Cortex of kidney (tissue), 1 donor: ENCODE measurements at places on chromosomes 3 and 15.

DNA sequence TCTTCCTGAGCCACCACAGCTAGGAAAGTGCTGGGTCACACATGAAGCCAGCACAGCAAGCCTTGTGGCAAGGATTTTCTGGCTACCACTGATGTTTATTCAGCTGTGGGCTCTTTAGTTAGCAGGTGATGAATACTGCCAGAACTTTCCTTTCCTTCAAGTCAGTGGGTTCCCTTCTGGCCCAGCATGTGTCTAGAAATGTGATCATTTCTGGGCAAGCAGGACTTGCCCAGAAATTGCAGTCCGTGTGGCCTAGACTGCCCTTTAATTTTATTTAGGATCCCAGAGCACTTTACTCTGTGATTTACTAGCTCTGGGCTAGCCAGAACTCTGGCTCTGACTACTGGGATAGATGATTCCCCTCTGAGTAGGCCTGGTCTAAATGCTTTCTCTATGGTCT, 397.5 kb downstream of the ZIC4 start:
- DNase-seq: no peak

DNA sequence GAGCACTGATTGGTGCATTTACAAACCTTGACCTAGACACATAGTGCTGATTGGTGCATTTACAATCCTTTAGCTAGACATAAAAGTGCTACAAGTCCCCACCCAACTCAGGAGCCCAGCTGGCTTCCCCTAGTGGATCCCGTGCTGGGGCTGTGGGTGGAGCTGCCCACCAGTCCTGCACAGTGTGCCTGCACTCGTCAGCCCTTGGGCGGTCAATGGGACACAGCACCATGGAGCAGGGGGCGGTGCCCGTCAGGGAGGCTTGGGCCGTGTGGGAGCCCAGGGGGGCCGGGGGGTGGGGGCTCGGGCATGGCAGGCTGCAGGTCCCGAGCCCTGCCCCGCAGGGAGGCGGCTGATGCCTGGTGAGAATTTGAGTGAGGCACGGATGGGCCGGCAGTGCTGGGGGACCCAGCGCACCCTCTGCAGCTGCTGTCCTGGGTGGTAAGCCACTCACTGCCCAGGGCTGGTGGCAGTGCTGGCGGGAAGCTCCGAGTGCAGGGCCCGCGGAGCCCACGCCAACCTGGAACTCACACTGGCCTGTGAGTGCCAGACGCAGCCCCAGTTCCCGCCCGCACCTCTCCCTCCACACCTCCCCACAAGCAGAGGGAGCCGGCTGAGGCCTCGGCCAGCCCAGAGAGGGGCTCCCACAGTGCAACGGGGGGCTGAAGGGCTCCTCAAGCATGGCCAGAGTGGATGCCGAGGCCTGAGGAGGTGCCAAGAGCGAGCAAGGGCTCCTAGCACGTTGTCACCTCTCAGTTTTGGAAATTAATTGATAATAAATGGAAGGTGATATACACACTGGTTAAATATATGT, 207.7 kb downstream of the RAP2B start:
- no peak for DNase-seq

- DNase-seq: no peak
Observed at GRCh38 chr3:191528589-191528988, 67.6 kb downstream of the PYDC2 start.

GRCh38 chr3:40745381-40746106, 220.8 kb downstream of the ZNF621 start:
- no peak for DNase-seq

DNA sequence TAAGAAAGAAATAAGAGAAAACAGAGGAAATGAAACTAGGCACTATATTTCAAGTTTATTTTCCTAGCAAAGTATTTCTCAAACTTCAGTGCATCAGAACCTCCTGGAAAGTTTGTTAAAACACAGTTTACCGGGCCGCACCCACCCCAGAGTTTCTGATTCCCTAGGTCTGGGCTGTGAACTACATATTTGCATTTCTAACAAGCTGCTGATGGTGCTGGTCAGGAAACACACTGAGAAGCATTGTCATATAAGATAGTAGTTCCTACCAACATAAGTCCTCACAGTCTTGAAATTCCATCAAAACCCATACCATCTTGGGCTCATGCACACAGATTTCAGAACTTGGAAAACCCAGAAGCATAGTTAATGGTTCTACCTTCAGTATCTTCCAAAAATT, 8.3 kb downstream of the SLC9A9 start:
- DNase-seq: no peak

DNA sequence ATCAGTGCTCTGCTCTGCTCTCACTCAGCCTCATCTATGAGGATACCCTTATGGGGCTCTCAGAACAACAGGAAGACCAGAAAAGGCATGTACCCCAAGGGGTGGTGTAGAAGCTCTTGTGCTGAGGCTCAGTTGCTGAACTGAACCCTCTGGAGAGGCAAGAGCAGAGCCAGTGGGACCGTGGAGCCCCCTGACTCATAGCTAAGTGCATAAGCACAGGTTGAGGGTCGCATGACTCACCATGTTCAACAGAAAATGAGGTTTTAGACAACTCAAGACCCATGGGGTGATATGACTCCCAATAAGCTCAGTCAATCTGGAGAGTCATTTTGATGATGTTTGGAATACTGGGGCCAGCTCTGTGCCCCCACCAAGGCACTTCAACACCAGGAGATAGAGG, 37.3 kb downstream of the CRYGS start:
- DNase-seq: no peak

DNA sequence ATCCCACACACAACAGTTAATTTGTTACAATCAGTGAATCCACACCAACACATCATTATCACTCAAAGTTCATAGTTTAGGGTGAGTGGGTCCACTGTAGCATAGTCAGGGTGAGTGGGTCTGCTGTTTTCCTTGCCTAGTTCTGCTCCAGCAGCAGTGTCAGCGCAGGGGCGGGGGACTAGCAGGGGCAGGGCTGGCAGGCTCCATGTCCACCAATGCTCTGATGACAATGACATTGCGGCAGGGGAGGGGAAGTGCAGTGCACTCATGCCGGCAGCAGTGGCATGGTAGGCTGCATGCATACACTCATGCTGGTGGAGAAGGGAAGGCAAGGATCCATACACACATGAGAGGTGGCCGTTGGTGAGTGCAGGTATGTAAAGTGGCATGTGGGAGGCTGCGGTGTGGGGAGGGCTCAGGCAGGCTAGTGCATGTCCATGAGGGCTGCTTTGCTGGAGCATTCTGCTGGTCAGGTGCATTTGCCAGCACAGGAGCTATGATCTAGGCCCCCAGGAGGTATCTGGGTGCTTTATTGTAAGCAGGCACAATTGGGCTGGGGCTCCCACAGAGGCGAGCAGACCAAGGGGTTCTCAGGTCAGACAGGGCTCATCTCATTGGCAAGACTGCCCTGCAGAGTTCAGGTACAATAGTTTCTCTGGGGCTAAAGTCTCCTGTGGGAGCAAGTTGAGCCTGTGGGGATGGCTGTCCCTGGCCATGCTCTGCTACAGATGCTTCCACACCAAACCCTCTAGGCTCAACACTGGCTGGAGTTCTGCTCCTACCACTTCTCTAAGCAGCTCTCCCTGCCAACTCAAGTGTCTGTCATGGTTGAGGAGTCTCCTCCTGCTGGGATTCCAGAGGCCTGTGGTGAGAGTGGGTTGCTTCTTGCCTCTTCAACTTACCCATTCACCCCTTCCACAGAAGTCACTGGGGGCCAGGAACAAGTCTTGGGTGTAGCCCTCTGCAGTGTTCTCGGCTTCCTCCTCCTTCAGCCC, 81.3 kb downstream of the KCNAB1 start:
- no peak for DNase-seq

DNA sequence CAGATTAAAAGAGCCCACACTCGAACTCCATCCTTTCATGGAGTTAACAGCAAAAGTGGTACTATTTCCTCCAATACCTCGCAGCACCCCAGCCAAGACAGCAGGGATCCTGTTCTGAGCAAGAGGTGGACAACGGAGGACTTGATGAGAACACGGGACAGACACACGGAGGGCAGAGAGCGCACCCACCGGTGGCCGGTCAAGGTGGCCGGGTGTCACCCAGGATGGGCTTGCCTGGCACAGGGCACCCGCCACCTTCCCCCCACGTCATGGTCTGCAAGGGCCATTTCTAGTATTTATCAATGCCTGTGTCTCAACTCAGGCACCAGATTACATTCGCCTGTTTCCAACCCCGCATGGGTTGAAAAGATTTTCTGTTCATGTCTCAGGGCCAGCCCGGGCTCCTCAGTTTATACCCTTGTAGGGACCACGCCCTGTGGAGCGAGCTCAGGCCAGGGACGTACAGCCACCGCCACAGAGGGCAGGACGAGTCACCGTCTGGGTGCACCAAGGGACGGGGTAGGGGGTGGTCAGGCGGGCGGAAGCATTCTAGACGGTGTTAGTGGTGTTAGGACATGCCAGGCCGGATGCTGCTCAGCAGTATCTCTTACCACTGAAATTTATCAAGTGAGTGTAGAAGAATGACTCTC, 64.2 kb downstream of the CYFIP1 start:
- DNase-seq: no peak

- DNase-seq: no peak
Observed at GRCh38 chr15:57654153-57654852, 52.2 kb upstream of the POLR2M start.

- DNase-seq: no peak
Observed at GRCh38 chr3:142276781-142277180, 51.4 kb upstream of the GK5 start.

DNA sequence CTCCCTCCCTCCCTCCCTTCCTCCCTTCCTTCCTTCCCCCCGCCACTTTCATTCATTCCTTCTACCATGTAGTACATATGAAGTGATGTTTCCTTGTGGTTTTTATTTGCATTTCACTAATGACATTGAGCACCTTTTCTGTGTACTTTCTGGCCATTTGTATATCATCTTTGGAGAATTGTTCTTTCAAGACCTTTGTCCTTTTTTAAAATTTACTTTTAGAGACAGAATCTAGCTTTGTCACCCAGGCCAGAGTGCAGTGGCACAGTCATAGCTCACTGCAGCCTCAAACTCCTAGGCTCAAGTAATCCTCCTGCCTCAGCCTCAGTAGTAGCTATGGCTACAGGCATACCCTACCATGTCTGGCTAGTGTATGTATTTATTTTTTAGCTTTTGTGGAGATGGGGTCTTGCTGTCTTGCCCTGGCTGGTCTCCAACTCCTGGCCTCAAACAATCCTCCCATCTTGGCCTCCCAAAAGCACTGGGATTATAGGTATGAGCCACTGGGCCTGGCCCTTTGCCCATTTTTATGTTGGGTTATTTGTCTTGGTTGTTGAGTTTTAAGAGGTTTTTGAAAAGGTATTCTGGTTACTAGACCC, 42.0 kb upstream of the CTDSPL2 start:
- no peak for DNase-seq

DNA sequence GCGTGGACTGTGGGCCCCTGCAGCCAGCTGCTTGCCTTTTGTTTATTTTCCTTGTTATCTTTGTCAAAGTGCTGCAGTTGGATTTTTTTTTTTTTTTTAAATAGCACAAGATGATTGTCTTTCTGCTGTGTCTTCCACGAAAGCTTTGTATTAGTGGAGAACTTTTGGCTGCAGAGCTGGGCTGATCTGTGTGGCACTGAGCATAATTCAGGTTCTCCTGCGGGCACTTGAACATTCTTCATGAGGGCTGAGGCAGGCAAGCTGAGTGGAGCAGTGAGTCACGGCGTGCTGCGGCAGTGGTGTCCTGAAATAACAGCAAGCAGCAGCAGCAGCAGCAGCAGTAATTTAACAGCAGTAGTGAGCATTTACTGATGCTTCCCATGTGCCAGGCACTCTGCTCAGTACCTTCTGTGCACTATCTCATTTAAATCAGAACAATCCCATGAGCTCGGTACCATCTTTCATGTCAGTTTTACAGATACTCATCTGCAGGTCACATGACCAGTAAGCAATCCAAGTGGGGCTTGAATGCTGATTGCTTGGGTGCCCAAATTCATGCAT, 45.8 kb downstream of the MITF start:
- no peak for DNase-seq

DNA sequence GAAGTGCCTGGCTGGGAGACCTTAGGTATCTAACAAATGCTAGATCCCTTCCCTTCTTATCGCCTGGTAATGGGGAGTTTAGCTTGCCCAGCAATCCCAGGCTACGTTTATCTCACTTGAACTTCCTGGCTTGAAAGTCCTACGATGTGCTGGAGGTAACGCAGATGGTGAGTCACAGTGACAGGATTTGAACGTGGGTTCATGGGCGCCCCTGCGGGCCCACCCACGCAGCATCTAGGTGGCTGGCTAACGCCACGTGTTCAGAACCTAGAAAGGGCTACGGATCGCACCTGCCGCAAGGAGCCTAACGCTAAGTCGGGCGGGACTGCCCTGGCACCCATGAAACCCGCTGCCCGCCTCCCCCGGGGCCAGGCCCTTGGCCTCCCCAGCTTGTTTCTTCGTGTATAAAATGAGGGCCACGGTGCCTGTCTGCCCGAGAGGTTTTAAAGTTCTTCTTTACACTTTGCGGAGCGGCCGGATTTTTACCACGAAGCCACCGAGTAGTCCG, 600 bp upstream of the USP3 start:
- no peak for DNase-seq

- no peak for DNase-seq
Observed at GRCh38 chr3:149356630-149357029, 20.8 kb downstream of the TM4SF1 start.

- no peak for DNase-seq
Observed at GRCh38 chr3:108432431-108432830, 78.0 kb downstream of the MYH15 start.

GRCh38 chr3:176147251-176147650, 1050.0 kb downstream of the TBL1XR1 start:
- DNase-seq: no peak

GRCh38 chr3:131547585-131547984, 44.8 kb upstream of the MRPL3 start:
- DNase-seq: no peak

GRCh38 chr3:74489050-74489792, 125.2 kb downstream of the CNTN3 start:
- DNase-seq: no peak

- DNase-seq: no peak
Observed at GRCh38 chr3:171895291-171895690, 52.1 kb downstream of the TMEM212 start.

- DNase-seq: no peak
Observed at GRCh38 chr3:16868513-16868912, 16.2 kb upstream of the PLCL2 start.

- DNase-seq: no peak
Observed at GRCh38 chr15:78070049-78070700, 7.3 kb downstream of the TBC1D2B start.

GRCh38 chr15:39511000-39511915, 69.6 kb upstream of the THBS1 start:
- no peak for DNase-seq

DNA sequence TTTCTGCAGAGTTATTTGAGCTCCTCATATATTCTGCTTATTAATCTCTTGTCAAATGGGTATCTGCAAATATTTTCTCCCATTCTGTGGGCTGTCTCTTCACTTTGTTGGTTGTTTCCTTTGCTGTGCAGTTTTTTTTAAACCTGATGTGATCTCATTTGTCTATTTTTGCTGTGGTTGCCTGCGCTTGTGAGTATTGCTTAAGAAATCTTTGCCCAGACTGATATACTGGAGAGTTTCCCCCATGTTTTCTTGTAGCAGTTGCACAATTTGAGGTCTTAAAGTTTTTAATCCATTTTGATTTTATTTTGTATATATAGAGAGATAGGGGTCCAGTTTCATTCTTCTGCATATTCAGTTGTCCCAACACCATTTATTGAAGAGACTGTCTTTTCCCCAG, 102.3 kb downstream of the POLQ start:
- DNase-seq: no peak
